ENCODE measurements at places on chromosomes 6 and 20. TPM values are rescaled to one million over a fixed set of nuclear protein-coding genes. Genes with fewer than 3 reads are reported as not detected.

GRCh38 chr6:31272436-31272835 lies 544 bp upstream of the HLA-C start:
- peak overlapping the region; percentile 92 for H3K4me3 ChIP-seq
- no peaks in the 10 kb centered on the region for H3K36me3 ChIP-seq
- peaks cover 66% of the 10 kb centered on the region for H3K27me3 ChIP-seq
- no peak for DNase-seq
- H3K27ac ChIP-seq: no peak overlapping the region
- H3K4me1 ChIP-seq: peaks cover 28% of the 10 kb centered on the region

- H3K27me3 ChIP-seq: no peaks in the 10 kb centered on the region
- H3K27ac ChIP-seq: no peak overlapping the region
- no peak overlapping the region for H3K4me3 ChIP-seq
- H3K36me3 ChIP-seq: peaks cover 5% of the 10 kb centered on the region
Observed at GRCh38 chr6:53080813-53081212, 15.6 kb downstream of the FBXO9 start.

GRCh38 chr6:75855052-75855451 lies 106.0 kb downstream of the MYO6 start:
- H3K36me3 ChIP-seq: peaks cover 2% of the 10 kb centered on the region
- H3K4me3 ChIP-seq: no peak overlapping the region
- H3K4me1 ChIP-seq: no peaks in the 10 kb centered on the region
- DNase-seq: peak; percentile 35

- no peak for DNase-seq
- peak overlapping the region; percentile 5 for H3K27ac ChIP-seq
- peaks cover 6% of the 10 kb centered on the region for H3K4me1 ChIP-seq
- H3K27me3 ChIP-seq: no peaks in the 10 kb centered on the region
- H3K4me3 ChIP-seq: no peak overlapping the region
- no peaks in the 10 kb centered on the region for H3K36me3 ChIP-seq
Observed at GRCh38 chr6:12047304-12047703, 35.2 kb downstream of the HIVEP1 start.

Gene LYRM2
- total RNA-seq: 53.0 TPM

Gene KHDRBS2
- 7.0 TPM for total RNA-seq
